Hematopoietic multipotent progenitor cell treated with erythropoietin and hydrocortisone succinate and interleukin-3 and kit ligand, for 8 days (in vitro differentiated cells): ENCODE measurements at places on chromosomes 4 and X.

GRCh38 chr4:162706051-162706450, 460.6 kb downstream of the NAF1 start:
- DNase-seq, result no peak

DNA sequence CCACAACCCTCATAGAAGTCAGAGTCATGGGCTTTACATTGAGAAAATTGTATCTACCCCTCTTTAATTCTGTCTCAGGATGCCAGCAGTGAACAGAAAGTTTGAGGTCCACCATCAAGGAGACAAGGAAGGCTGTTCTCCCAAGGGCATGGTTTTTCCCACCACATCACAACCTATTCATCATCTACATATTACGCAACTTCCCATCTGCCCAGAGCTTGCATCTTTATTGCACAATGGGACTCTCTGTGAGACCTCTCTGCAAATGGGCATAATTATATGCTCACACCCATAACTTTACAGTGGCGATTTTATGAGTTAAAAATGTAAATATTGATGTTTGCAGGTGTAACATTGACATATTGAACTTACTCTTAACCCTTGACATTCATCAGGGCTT, 38.9 kb downstream of the PAGE2 start:
- DNase-seq, result no peak

DNA sequence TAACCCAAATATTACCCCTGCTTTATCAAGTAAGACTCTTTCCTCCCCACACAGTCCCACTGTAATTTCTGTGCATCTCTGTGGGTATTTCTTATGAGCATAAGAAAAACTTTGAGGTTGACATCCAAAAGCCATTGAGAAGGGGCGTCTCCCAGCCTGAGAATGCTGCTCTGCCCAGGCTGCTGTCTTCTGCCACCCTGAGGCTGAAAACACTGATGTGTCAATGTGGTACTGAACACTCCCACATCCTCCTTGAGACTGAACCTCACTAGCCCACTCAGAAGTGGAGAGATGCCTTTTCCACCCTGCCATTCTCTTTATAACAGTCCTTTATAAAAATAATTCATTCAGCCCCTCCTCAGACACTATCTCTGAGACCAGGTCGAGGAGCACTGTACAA, 120.8 kb downstream of the SMIM20 start:
- DNase-seq, result no peak

DNA sequence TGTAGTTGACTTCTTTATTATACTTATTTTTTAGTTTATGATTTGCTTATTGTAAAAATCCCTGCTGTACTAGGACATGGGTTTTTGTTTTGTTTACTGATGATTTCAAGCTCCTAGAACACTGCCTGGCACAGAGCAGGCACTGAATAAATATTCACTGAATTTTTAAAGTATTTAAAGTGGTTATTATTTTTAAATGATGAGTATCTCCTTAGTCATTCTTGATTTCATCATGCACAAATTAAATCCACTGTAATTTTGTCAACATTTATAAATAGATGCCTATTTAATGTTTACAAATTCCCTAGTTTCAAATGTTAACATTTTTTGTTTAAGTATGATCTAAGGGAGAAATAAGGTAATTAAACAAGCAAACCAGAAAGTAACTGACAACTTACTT, 367.9 kb upstream of the SLIT2 start:
- no peak for DNase-seq

DNA sequence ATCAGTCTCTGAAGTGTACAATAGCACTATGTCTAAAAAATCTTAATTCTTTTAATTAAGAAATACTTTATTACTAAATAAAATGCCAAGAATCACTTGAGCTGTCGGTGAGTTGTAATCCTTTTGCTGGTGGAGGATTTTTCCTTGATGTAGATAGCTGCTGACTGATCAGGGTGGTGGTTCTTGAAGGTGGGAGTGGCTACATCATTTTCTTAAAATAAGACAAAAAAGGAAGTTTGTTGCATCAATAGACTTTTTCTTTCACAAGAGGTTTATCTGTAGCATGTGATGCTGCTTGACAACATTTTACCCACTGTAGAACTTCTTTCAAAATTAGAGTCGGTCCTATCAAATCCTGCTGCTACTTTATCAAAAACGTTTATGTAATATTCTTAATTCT, 68.8 kb upstream of the ZC4H2 start:
- DNase-seq, result no peak

DNA sequence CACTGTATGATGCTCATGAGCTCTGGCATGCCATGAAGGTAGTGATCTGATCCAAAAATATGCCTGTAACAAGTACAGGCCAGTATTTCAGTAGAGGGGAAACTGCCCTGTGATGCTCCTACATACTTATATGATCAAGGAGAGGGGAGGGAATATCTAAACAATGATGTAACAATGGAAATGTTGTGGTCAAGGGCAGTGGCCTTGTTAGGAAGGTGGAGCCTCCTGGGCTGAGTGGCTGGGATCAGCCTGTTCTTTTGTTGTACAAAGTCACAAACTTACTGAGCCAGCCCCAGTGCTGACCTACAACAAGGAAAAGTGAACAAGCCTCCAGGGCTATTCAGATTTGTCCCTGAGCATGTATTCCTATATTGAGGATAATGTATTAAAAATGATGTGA, 70.3 kb downstream of the ANXA10 start:
- no peak for DNase-seq

GRCh38 chr4:94536649-94537469, 85.1 kb downstream of the PDLIM5 start:
- DNase-seq, result no peak

DNA sequence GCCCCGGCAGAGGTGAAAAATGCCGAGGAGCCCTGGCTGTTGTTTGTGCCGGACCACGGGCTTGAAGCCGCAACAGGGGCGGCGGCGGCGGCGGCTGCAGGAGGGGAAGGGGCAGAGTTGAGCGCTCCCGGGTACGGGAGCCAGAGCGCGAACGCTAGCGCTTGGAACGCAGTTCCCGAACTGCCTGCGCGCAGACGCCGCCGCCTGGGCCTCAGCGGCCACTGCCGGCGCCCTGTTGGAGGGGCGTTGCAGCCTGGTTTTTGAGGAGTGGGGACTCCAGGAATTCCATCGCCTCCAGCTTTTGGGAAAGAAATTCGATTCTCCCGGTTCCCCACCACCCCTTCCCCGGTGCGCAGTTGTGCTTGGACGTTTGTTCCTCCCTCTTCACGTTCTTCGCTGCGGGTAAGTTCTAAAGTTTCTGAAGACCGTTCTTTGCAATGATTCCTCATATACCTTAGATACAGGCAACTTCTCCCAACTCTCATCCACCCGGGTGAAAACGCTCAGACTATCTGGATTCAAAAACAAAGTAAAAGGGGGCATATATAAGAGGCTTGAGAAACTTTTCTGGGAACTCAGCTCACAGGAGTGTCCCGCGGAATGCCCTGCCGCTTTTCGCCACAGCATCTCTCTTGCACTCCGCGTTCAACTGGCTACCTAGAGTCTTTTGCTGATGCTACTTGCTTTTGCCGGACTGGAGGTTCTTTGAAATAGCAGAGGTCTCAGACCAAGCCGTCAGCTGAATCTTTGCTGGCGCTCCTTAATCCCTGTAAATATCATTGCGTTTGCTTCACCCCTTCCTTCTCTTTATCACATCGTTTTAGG, 1.0 kb downstream of the FAT4 start:
- no peak for DNase-seq

- no peak for DNase-seq
These were observed 99.9 kb upstream of the RAPGEF2 start for GRCh38 chr4:159002950-159003349.

DNA sequence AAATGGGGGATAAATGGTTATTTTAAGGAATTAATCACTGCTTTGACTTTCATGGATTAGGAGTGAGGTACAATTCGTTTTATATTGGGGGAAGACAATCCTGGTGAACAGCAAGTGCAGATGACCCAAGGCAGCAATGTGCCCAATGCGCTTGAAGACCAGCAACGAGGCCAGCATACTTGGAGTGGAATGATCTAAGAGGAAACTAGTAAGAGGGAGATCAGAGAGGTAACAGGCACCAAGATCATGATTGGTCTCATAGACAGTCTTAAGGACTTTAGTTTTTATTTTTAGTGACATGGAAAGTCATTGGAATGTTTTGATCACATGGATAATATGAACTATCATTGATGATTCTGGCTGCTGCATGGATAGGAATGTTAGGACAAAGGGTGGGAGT, 90.6 kb downstream of the BMPR1B start:
- DNase-seq, result no peak

- DNase-seq, result no peak
These were observed 47.3 kb downstream of the SH2D1A start for GRCh38 chrX:124393659-124394058.

DNA sequence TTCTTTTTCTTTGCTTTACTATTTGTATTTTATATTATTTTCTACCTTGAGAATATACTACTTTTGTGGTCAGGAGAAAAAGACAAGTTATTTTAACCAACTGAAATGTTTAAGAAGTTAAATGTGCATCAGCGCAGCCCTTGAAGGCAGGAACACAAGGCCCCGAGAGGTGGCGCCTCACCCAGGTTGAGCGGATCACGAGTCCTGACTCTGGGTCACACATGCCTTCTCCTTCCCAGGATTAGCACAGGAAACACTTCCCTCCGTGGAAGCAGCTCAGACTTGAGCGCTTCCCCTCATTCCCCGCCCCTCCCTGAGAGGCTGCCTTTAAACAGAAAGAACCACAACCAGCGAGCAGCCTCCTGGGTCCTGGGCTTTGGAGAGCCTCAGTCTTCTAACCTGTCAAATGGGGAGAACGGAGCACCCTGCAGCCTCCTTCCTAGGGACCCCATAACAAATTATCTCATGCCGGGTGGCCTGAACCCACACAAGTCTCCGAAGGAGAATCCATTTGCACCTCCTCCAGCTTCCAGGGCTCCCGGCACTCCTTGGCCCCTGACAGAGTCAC, 217.6 kb downstream of the AFAP1 start:
- no peak for DNase-seq

DNA sequence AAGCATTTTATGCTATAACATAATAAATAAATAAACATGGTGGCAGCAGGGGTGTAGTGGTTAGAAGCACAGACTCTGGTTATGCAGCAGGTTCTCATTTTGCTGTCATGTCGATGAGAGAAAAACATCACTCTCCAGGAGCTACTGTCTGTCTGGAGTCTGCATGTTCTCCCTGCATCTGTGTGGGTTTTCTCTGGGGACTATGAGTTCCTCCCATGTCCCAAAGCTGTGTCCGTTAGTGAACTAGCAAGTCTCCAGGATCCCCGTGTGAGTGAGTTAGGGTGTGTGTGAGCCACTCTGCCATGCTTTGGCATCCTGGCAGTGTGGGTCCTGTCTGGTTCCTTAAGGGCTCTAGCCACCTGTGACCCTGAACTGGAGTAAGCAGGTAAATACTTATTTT, 585.6 kb upstream of the AGA start:
- DNase-seq, result no peak

DNA sequence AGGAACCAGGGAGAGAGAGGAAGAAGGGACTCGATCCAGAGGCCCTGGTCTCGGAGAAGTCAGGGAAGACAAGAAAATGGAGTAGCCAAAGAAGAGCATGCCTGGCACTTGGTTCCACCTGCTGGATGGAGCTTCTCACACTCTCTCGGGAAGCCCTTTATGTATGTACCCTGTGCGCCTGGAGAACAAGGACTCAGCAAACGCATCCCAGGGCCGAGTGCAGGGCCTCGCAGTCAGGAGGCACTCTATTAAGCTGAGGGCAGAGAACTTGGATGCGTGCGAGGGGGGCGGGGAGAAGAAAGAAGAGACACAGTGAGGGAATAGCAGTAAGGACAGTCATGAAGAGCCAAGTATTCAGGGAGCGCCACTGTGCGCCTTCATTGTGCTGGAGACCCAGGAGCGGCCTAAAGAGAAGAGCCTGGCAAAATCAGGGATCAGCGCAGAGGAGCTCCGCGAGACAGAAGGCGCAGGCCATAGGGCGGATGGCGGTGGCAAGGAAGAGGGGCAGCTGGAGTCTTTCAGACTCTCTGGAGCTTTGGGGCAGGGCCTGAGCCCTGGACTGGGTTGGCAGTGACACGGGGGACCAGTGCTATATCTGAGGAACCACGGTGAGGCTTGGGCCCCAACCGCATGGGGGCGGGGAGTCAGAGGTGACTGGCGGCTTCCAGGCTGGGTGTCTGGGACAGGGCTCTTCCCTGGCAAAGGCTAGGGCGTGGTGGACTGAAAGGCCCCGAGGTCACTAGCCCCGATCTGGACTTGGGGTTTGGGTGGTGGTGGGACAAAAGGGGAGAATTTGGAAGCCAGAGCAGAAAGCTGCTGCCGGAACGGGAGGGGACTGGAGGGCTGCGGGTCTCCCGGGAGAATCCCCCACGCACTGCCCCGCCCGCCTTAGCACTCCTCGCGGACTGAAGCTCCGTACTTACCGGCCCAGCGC, 1.9 kb upstream of the SEPTIN6 start:
- no peak for DNase-seq

DNA sequence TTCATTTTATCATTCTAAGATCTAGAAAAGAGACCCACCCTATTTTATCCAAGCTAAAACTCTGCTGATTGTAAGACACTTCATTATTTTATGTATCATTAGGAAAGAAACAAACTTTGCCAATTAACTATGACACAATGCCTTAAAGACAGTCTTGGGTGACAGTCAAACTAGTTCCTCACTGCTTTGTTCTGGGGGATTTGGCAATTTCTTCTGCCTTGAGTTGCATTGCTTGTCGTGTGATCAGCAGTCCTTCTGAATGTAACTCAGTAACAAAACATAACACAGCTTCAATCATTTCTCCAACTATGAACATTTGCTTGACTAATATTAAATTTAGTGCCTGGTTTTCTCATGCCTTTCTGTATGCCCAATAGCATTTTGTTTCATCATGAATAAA, 577.9 kb upstream of the DIPK2B start:
- DNase-seq, result no peak

DNA sequence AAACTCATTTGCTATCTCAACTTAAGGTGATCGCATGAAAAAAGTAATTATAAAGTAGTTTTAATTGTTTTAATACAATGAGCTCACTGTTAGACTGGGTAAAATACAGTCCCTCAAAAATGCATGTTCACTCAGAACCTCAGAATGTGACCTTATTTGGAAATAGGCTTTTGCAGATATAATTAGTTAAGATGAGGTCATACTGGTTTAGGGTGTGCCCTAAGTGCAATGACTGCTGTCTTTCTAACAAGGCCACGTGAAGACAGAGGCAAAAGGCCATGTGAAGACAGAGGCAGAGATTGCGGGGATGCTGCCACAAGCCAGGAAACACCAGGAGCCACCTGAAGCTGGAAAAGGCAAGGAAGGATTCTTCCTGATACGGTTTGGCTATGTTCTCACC, 262.1 kb downstream of the NKX6-1 start:
- no peak for DNase-seq

DNA sequence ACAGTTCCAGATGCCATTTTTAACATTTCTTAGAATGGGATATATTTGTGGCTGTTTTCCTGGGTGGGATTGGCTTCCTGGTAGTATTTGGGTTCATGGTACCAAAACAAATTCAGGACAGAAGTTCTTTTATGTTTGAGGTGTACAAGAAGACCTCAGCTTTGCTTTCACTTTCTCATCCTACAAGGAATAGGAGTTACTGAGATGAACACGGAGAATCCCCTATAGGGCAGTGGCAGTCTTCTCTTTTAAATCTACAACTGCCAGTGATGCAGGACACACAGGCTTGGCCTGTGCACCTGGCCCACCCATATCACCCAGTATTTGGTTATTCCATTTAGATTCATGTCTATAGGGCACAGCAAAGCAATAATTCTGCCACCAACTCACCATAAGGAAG, 35.2 kb downstream of the SLC10A7 start:
- no peak for DNase-seq
